NCI-H69 (cell line): ENCODE measurements at places on chromosomes 7 and 10.

- DNase-seq: peak; percentile 17
Measured at GRCh38 chr10:22712956-22713852, 1.2 kb downstream of the PIP4K2A start.

DNA sequence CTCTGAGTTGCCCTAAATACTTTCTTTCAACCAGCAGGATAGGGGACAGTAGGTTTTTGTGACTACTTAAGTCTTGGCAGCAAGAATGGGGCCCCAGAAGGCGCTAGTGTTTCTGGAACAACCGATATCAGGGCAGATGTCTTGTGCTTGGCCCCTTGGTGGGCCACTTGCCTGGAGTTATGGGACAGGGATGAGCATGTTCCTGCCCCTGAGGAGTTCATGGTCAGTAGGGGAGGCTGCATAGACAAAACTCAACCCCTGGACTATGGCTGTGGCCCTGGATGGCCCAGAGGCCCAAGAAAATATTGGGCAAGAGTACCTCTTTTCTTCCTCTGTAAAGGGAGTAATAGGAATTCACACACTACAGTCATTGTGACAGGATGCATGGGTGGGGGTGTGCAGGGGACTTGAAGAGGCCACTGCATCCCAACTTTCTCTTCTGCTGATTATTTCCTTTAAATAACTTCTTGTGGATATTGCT, 57.7 kb upstream of the IGFBP3 start:
- DNase-seq: no peak

GRCh38 chr10:43857206-43857930, 208.7 kb upstream of the ZNF32 start:
- DNase-seq: no peak

DNA sequence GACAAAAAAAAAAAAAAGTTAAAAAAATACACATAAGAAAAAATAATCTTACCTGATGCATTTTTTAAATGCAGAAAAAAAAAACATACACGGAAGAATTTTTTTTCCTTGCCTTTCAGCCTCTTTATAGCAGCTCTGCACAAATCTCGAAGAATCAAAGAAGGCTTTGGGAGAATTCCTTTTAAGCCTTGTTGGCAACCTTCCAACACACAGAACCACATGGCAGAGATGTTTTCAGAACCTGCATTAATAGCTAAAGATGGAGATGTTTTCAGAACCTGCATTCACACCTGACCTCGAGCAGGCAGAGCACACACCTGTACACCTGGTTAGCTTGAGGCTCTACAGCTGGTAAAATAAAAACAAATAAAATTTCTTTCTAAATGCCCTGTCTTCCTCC, 65.6 kb downstream of the DOCK4 start:
- DNase-seq: peak; percentile 70

- no peak for DNase-seq
Measured at GRCh38 chr10:110569122-110569521, 1.6 kb downstream of the SMC3 start.

GRCh38 chr7:100166970-100167911, 1.2 kb downstream of the GAL3ST4 start:
- DNase-seq: no peak

GRCh38 chr10:133258066-133258817, 18.4 kb downstream of the ADAM8 start:
- peak; percentile 50 for DNase-seq

DNA sequence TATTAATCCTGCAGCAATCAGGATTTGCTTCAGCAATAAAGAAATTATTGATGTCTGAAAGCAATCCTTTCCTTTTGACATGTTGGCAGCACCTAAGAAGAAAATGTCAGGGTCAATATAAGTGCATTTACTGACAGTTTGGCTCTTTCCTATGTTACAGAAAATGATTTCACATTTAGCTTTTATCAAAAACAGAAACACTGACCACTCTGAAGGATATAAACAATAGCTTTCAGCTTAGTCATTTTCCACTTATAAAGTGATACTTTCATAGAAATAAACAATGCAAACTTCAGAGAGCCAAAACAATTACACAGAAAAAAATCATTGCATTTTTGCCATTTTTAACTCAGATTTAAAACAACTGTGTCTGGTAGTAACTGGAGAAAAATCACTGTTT, 325.6 kb upstream of the KAT6B start:
- DNase-seq: no peak

DNA sequence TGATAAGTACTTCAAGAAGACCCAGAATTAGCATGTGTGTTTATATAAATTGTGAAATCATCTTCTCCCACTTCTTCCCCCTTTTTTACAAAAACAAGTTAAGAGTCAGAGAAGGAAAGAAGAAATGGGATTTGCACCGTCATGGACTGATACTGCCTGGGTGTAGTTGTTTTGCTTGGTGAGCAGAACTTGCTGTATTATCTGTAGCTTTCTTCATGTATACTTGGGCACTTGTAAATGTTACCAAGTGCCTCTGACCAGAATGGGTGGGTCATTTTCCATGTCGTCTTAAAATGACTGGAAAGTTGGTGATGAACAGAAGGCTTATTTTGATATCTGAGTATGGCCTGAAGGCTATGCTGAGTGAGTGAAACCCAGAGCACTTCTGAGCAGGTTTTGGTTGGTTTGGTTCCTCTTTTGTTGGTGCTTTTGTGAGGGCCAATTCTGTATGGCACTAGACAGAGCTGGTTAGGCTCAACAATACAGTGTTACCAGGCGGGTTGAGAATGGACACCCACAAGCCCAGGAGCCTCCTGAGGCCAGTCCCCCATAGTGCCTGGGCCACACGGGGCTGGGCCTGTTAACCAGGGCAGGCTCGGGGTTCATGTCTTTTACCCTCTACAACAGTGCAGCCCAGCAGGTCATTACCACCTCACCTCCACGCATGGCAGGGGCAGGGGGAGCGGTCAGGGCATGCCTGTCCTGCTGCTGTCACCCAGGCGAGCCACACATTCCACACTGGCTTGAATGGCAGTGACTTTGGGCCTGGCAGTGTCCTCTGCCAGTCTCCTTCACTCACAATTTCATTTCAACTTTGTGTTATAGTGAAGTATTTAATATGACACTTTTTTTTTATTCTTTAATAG, 115.1 kb downstream of the CCNY start:
- DNase-seq: no peak

GRCh38 chr10:93999401-93999851, 5.7 kb downstream of the PLCE1 start:
- no peak for DNase-seq

GRCh38 chr7:64874114-64874513, 29.0 kb upstream of the ZNF273 start:
- no peak for DNase-seq

- DNase-seq: peak; percentile 8
Measured at GRCh38 chr10:50552771-50553535, 70.8 kb downstream of the SGMS1 start.

DNA sequence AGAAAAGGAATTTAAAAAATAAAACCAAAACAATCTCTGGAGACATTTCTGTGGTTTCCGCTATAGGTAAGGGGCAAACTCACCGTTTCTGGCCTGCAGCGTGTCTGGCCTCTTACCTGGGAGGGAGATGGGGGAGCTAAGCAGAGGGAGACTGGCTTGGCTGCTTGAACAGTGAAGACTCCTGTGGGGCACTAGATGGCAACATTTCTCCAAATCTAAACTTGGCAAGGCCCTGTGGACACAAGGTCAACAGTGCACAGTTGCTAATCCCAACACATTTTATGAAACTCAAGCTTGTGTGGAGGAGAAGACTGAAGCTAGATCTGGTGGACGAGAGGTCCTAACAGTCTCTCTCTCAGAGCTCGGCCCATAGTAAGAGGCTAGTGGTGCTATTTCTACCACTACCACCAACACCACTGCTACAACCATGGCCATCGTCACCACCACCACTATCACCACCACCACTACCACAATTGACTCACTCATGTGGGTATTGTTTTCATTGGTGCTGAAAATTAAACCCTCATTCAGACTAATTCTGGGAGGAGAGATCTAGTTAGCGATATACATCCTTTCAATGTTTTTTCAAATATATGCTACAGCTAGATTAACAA, 28.4 kb upstream of the CDHR3 start:
- peak; percentile 88 for DNase-seq

- DNase-seq: no peak
Measured at GRCh38 chr10:25157650-25158049, 17.2 kb upstream of the GPR158 start.

- DNase-seq: peak; percentile 43
Measured at GRCh38 chr7:98399462-98399861, 1.4 kb downstream of the BAIAP2L1 start.

- no peak for DNase-seq
Measured at GRCh38 chr10:3404381-3404780, 231.8 kb upstream of the PITRM1 start.

- DNase-seq: peak; percentile 56
Measured at GRCh38 chr7:27111042-27111750, 8.7 kb upstream of the HOXA2 start.

DNA sequence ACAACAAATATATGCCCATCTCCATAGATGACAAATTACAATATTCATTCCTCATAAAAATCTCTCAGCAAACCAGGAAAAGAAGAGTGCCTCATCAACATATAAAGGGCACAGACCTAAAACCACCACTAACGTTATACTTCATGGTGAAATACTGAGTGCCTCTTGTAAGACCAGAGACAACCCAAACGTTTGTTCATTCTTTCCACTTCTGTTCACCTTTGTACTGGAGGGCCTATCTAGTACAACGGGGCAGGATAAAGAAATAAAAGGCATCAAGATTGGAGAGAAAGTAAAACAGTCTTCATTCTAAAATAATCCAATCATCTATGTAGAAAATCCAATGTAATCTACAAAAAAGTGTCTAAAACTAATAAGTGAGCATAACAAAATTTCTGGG, 79.1 kb downstream of the LARP4B start:
- DNase-seq: no peak

GRCh38 chr7:84237533-84238173, 43.1 kb upstream of the SEMA3A start:
- peak; percentile 31 for DNase-seq

GRCh38 chr10:32409741-32410140, 36.2 kb upstream of the CCDC7 start:
- no peak for DNase-seq

DNA sequence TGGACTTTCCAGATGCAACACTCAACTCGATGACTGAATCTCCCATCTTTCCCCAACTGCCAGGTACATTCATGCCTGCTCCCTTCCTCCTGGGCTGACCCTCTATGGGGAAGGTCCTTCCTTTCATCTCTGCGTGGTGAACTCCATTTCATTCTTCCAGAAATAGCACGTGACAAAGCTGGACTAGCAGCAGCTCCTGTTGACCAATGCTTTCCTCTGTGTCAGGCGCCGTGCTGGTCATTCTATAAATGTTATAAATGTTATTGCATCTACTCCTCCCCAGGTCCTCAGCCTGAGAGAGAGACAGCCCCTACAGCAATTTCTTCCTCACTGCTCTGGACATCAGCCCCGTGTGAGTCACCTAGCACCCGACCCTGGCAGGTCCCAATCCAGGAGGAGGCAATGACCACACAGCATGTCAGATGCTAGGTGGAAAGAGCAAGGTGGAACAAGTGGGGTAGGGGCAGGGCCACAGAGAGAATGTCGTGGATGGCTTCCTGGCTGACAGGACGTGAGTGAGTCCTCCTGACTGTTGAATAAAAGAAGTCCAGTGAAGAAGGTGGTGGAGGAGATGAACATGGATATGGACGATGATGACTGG, 178.1 kb downstream of the ADAM12 start:
- DNase-seq: no peak

DNA sequence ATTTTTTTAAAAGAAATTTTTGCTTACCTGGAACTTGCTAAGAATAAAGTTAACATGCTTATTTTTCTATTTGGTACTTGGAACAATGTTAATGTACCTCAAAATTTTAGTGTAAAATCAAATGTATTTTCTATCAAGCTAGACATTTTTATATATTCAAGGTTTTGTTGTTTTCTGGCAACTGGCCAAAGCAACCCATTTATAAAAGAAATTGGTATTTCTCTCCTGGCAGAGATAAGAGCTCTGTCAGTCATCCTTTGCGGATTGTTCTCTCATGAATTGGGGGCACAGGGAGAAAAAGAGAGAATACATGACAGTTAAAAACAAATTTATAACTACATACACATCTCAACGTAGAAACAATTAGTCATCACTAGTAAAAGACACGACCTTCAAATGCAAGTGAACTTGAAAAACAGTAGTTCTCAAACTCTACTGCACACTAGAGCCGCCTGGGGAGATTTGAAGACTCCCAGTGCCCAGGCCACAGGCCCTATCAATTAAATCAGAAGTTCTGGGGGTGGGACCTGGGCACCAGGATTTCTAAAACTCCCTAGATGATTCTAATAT, 152.4 kb upstream of the LAMB4 start:
- DNase-seq: peak; percentile 58

GRCh38 chr10:20040012-20040411, 223.8 kb downstream of the PLXDC2 start:
- no peak for DNase-seq

DNA sequence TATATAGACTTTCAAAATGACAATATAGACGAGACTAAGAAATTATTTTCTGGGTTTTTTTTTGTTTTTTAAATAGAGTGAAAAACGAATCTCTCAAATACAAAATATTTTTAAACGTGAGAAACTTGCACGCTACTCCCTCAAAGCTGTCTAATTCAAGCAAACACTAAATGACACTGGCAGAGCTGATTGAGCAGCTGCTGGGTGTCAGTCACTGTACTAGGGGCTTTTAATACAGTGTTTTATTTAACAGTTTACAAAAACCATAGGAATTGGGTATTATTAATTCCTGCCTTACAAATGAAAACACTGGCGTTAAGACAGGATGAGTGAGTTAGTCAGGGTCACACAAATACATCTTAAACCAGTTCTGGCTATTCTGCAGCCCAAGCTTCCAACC, 1209.6 kb upstream of the C7orf33 start:
- no peak for DNase-seq

DNA sequence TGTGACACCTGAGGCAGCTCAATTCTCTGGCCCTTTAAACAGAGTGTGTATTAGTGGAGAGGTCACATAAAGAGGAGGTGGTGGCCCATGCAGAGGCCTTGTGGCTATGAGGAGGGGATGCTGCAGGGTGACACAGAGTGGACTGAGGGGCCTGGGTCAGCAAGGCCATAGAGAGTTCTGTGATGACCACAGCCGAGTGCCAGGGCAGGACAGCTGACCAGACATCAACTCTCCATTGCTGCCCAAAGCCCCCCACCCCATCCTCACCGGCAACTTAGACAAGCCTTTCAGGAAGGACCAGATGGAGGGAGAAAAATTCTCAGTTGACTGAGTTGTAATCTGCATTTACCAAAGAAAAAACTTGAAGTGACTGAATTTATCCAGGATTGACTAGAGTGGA, 378.1 kb downstream of the RPS24 start:
- DNase-seq: no peak

- DNase-seq: no peak
Measured at GRCh38 chr10:119191881-119192280, 13.3 kb upstream of the PRDX3 start.

GRCh38 chr7:116224492-116225098, 14.3 kb downstream of the TES start:
- DNase-seq: no peak

GRCh38 chr10:43174969-43175368, 36.7 kb downstream of the CSGALNACT2 start:
- no peak for DNase-seq

DNA sequence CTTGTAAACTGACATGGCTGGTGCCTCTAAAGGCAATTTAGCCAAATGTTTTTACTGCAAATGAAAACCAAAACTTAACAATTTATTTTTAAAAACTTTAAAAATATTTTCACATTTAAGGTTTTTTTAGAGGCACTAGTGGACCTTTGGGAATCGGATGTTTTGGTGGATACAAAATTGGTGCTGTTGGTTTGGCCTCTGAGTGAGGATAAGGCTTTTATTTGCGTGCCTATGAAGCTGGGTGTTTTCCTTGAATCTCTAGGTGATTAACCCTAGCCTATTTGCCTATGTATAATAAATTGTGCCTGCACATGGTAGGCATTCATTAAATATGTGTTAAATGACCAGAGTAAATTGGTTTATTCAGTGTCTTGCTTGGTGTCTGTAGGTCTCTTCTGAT, 2.9 kb upstream of the SGCE start:
- peak; percentile 81 for DNase-seq
